ENCODE measurements at places on chromosomes 1 and 21.
A peak's percentile ranks its signal among the peaks of the same experiment; 100 is the strongest.

DNA sequence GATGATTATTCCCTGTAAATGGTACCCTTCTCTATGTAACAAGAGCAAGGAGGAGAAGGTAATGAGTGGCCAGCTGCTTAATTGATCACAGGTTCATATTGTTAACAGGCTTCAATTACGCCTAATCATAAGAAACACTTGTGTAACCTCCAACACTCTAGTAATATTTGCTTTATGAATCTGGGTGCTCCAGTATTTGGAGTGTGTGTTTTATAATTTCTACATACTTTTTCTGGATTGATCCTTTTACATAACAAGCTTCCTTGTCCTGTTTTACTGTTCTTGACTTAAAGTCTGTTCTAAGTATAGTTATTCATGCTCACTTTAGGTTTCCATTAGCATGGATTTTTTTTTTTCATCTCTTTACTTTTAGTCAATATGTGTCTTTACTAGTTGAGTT lies 984.2 kb downstream of the AMY1C start:
- no peak for DNase-seq

DNA sequence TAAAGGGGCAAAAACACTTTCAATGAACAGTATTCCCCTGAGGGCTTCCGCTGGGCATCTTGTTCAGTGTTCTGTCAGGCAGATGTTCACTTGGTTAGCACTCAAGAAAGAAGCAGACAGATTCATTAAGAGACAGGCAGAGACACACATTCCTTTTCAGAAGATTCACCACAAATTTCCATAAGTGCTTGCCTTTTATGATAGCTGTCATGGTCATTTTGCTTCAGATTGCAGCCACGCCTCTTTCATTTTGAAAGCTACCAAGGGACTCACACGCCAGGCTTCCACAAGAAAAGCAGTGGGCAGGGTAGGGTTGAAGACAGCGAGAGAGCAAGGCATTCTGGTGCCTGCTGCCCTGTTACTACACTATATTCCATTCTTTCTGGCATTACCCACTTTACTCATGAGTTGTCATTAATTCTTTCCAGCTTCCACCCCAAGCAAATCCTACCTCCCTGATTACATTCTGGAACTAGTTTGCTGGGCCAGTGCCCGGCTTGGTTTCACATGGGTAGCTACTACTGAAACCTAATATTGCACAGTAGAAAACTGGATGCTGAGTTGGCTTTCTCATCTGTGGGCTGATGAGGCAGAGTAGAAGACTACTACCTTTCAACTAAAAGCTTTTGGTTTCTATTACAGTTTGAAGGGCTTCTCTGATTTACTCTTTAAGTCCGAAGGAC lies 91.2 kb upstream of the COL24A1 start:
- DNase-seq = no peak

- no peak for DNase-seq
Measured at GRCh38 chr1:20500716-20501115, 7.2 kb downstream of the MUL1 start.

GRCh38 chr1:167258858-167259257 lies 38.2 kb downstream of the POU2F1 start:
- no peak for DNase-seq

DNA sequence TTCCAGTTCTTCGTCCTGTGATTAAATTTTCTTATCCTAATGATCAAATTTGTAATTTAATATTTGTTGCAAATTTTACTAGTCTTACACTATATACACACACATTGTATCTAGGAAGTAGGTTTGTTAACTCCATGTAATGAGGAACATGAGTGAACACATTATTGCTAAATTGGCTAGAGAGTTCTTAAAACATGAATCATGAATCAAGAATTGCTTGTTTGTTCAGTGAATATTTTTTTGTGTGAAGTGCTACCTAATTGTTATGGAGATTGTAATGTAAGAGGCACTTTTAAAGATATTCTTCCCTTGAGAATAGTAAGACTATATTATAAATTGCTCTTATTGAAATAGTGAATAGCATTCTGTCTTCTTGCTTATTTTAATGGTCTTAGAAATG lies 4.6 kb downstream of the GPSM2 start:
- DNase-seq = no peak

- no peak for DNase-seq
Measured at GRCh38 chr1:240005997-240006650, 85.6 kb upstream of the FMN2 start.

- no peak for DNase-seq
Measured at GRCh38 chr1:86507935-86508582, 38.8 kb upstream of the CLCA4 start.

DNA sequence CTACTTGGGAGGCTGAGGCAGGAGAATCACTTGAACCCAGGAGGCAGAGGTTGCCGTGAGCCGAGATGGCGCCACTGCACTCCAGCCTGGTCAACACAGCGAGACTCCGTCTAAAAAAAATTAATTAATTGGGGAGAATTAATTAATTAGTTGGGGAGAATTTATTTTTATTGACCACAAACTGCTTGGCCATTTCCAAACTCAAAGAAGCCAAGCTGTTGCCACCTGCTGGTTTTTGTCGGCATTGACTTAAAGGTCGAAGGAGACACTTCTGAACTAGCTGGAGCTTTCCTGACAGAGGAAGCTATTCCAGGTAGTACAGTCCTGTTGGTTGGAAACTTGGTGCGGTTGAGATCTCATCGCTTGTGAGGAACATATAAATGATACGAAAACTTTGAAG lies 13.1 kb downstream of the MAP1LC3C start:
- DNase-seq = no peak

- no peak for DNase-seq
Measured at GRCh38 chr1:59903141-59903754, 23.3 kb downstream of the CYP2J2 start.

DNA sequence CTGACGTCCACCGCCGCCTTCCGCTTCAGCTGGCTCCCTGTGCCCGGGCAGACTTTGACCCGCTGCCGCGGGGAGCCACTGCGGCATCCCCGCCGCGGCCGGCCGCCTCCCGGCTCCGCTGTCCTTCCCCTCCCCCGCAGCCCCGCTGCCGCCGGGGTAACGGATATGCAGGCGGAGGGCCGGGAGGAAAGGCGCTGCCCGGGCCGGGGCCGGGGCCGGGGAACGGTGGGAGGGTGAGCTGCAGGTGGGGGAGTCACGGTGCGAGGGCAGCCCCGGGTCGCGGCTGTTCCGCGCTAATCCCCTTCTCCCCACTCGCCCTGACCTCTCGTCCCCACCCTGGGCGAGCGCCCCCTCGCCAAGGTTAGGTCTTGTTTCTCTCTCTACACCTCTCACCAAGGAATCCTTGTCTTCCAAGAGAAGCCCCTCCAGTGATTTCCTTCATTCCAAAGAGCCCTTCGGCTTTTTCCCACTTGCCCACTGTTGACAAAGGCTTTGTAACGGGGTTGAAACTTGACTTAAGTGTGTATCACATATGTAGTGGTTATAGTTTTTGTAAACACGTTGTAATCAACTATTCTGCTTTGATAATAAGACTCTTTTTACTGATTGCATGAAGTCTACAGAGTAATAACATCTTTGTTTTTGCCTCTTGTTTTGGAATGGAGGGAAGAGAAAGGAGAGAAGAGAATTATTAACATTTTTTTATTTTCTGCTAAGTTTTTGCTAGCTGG lies 669 bp downstream of the XPR1 start:
- DNase-seq = peak; percentile 33

DNA sequence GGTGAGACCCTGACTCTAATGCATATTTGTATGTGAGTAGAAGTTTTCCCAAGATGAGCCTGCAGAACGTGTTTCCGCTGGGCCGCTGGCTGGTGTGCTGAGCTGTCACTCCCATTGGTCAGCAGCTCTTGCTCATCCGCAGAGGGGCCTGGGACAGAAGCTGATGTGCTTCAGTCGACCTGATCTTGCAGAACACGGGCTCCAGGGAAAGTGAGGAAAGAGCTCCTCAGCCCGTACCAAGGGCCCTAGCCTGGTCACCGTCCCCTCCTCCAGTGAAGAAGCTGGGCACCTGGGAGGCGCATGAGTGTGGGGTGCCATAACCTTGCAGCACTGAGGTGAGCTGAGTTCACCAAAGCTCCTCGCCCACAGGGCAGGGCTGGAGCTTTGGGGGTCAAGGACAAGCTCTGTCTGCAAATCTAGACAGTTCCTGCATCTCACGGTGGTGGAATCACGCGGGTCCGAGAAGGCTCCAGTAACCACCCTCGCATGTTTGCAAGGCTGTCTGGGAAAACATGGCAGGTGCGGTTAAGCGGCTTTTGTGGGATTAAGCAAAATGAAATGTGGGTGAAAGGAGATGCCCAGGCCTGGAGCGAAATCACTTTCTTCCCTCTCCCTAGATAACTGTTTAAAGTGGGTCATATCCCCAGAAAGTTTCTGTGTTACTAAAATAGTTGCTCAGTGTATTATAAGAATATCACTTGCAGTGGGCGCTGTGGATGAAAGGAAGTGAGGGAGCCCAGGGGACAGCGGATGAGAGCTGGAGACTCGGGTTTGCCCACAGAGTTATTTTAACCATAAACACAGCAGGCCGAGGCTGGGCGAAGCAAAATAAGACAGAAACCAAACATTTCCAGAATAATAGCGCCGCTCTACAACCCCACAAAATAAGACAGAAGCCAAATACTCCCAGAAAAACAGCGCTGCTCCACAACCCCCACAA lies 33.1 kb upstream of the LRRC3 start:
- no peak for DNase-seq

- no peak for DNase-seq
Measured at GRCh38 chr1:45430490-45430889, 60.5 kb downstream of the TESK2 start.

DNA sequence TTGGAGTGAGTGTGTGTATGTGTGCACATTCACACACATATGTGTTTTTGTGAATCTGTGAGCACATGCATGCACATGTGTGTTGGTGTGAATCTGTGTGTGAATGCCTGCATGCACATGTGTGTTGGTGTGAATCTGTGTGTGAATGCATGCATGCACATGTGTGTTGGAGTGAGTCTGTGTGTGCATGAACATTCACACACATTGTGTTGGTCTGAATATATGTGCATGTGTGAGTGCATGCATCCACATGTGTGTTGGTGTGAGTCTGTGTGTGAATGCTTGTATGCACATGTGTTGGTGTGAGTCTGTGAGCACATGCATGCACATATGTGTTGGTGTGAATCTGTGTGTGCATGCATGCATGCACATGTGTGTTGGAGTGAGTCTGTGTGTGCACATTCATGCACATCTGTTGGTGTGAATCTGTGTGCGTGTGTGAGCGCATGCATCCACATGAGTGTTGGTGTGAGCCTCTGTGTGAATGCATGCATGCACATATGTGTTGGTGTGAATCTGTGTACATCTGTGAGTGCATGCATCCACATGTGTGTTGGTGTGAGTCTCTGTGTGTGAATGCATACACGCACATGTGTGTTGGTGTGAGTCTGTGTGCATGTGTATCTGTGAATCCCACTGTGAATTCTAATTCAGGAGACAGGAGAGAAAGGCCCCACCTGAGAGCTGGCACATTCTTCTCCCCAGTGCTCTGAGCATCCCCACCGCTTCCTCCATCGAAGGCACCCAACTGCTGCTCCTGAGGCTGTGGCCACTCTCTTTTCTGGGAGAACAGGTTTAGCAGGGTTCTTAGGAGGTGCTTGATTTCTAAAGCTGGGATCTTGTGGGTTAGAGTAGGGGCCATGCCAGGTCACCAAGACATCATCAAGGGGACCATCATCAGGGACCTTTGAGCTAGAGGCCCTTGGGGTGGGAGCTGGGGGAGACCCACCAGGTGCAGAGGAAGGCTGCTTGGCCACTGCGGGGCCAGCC lies 117.5 kb upstream of the ARHGEF16 start:
- DNase-seq = no peak

- no peak for DNase-seq
Measured at GRCh38 chr1:171343727-171344472, 29.9 kb downstream of the FMO4 start.

DNA sequence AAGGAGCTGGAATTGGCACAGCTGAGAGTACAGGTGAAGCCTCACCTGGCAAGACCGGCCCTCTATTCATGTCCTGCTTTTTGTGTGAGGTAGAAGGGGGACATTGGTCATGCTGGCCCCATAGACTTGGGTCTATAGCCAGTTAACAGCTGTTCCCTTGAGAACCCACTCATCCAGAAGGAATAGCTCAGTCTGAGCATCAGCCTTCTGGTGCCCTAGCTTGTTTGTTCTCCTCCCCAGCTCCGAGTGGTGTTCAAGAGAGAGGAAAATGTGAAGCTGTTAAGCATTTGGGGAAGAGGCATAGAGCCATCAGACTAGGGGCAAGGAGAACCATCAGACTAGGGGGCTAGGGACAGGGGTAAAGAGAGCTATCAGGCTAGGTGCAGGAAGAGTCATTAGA lies 290.9 kb downstream of the SIPA1L2 start:
- DNase-seq = no peak

DNA sequence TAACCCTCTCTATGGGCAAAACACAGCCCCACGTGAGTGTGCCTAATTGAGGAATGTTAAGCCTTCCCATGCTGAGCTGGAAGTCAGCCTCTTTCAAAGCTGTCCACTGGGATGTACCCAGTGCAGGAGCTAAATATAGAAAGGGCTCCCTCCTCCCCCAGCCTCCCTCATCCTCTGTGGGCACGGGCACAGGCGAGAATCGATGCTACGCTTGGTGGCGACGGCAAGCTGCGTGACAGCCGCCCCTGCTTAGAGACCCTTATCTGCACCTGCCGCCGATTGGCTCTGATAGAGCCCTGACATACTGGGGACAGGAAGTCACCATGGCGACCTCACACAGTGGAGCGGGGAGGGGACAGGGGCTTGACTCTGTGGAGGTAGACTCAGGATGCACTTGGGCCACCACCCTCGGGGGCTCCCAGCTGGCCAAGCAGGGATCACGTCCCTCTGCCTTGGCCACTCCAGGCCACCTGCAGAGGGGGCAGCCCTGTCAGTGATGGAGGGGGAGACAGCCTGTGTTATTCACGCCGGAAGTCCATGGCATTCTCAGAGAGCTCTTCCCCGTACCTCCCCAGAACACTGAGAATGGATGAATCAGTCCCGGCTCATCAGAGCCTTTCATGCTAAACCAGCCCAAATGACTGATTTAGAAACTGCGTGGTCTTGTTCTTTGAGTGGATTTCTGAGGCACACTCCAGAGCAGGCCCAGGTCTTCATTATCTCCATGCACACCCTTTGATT lies 84.8 kb downstream of the KCND3 start:
- DNase-seq = no peak

DNA sequence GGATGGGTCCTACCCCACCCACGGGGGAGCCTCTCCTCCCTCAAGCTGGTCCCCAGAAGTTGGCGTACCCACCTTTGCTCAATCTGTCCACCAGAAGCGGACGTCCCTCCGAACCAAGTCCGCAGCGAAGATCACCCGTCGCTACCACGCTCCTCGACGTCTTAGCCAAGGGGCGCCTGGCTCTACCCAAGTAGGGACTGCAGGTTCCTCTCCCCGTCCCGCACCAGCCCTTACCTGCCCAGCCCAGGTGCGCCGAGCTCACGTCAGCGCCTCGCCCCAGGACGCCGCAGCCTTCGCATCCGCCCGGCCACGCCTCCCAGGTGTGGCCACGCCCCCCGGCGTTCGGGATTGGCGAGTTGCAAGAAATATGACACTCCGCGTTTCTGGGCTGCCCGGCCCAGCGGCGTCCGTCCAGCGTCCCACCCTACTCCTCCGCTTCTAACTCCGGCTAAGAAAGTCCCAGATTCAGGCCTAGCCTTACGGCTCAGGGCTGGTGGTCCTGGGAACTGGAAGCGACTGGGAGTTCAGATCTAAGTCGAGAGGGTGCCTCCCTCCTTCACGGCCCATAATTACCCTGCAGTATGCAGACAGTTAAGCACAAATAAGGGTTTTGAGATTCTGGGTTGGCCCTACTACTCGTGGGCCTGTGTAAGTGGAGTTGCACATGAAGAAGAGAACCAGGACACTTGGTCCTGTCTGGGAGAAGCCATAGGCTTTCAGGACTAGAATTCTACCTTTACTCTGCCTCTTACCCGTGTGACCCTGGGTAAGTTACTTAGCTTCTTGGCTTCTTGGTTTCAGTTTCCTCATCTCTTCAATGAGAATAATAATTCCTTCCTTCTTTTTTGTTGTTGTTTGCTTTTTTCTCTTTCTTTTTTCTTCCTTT lies at the start of gene IRF6:
Gene IRF6 (minus strand): TSS at position 268 of the 886 bp plus-strand sequence. CDS start 4,729 bp downstream, outside the sequence.
- DNase-seq = peak; percentile 49
